ENCODE measurements at places on chromosomes 7 and 10.

- DNase-seq = no peak
Measured at GRCh38 chr10:129388435-129388834, 78.6 kb upstream of the MGMT start.

GRCh38 chr7:831596-832166 lies 595 bp upstream of the SUN1 start:
- DNase-seq = peak; percentile 84

DNA sequence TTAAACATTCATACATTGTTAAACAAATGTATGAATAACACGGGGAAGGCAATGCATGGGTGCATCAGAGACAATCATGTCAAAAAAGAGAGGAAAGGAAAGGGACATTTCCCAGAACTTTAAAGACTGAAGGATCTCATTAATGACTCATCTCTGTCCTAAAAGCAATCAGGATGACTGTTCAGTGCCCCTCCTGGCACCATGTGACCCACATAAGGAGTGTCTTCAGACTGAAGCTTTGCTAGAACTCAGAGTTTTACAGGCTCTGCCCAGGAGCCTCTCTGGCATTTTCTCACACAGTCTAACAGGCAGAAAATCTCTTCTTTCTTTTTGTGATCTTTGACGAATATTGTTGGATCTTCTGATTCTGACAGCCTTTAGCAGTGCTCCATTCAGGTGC lies 315.3 kb downstream of the OTUD1 start:
- DNase-seq = no peak

DNA sequence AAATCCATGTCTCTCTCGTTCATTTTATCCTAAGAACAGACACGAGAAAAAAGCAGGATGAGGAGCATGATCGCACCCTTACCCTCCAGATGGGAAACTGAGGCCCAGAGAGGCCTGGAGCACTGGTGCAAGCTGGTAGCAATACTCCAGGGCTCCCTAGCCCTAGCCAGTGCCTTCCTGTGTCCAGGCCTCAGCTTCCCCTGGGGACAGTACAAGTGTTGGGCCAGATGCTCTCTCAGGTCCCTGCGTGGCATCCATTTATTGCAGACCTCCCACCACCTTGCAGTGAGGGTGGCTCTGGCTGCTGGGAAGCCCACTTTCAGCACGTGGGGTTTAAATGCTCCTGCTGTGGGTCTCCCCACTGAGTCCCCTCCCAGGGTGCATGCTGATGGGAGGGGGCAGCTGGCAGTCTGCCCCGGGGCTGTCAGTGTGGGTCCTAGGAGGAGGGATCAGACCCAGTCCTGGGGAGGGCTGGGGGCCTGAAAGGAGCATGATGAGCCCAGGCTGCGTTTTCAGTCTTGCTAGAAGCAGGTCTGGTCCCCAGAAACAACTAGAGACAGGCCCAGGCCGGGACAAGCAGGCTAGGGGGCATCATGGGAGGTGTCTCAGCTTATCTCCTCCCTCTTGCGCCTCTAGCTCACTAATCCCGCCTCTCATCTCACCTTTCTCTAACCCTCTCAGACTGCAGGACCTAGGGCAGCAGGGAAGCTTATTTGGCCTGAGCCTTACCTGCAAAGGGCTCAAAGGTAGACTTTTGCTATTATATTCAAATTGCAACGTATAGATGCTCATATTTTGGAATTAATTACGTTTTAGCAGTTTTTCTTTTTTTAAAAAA lies 662 bp upstream of the PPIF start:
- DNase-seq = no peak

- DNase-seq = no peak
Measured at GRCh38 chr10:30378201-30378995, 29.3 kb upstream of the MTPAP start.

Measured in GM13977 (cell line).